Fibroblast of mammary gland (primary cell): ENCODE measurements at places on chromosomes 2 and 18.

DNA sequence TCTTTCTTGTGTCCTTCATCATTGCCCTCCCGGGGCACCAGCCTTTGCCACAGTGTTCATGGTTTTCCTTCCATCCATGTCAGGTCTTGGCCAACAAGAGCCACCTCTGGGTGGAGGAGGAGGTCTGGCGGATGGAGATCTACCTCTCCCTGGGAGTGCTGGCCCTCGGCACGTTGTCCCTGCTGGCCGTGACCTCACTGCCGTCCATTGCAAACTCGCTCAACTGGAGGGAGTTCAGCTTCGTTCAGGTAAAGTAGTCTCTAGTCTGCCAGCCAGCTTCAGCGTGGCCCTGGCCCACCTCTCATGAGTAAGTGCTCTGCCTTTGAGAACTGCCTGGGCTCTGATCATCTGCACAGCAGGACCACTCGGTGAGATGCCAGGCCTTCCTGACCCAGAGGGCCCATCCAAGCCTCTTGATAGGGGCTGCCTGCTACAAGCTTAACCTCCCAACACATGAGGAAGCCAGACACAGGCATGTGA, 31.0 kb downstream of the STEAP3 start:
- no peak for DNase-seq

GRCh38 chr2:160401895-160402294, 91.7 kb downstream of the RBMS1 start:
- no peak for DNase-seq

- DNase-seq, result no peak
Observed at GRCh38 chr18:35646449-35646848, 64.9 kb downstream of the GALNT1 start.

DNA sequence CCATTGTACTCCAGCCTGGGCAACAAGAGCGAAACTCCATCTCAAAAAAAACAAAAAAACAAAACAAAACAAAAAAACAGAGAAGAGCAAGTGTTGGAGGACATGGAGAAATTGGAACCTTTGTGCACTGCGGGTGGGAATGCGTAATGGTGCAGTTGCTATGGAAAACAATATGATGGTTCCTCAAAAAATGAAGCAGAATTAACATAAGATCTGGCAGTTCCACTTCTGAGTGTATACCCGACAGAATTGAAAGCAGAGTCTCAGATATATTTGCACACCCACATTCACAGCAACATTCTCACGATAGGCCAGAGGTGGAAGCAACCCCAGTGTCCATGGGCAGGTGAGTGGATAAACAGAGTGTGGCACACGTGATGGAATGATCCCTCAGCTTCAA, 11.0 kb upstream of the RALB start:
- DNase-seq, result no peak

DNA sequence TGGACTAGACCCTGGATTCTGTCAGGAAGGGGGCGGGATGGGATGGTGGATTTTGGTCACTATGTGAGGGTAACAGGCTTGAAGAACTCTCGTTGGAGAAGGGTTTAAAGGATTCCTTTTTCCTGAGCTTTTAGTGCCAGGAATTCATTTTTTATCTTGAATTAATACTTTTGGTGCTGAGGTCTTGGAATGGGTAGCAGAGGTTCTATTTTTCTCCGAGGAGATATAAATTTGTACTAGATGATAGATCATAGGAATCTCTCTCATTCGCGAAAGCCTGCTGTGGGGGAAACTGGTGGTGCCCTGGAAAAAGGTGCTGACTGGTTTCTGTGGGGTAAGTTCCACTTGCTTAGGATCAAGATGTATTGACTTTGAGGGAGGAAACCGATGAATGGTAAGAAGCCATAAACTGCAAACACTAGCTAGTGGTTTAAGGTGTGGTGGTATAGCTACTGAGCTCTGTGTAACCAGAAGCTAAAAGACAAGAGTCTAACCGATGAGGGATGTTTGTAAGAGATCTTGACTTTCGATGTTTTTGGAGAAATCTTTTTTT, 706 bp downstream of the AGPS start:
- no peak for DNase-seq

DNA sequence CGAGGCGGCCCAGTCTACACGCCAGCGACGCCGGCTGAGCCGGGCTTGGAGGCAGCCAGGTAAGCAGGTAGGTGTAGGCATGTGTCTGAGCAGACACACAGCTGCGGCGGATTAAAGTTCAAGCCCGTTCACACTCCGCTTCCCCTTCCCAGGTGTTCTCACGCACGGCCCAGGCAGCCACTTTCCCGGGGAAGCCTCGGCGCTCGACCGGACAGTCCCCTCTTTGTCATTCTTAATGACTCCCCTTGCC, 367 bp downstream of the TGFA start:
- no peak for DNase-seq
